GM18507 (cell line): ENCODE measurements at places on chromosomes 13 and 19.

GRCh38 chr13:19766591-19766990 is 16.2 kb downstream of the PSPC1 start:
- DNase-seq = no peak

DNA sequence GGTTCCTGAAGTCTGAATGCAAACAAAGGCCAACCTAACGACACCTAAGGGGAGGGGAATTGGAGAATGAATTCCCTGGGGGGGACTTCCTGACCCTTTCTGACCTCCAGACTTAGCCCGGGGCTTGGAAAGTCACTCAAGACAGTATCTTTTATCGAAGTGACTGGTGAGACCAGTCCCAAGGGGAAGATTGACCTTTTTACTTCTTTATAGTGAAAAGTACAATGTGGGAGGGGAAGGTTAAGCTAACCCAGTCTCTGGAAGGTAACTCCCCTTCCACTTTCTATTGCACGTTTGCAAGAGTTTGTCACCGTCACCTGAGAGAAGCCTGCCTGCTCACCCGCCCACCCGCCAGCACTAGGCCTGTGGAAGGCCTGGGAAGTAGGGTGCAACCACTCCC is 111.9 kb downstream of the EFNB2 start:
- DNase-seq = no peak

- no peak for DNase-seq
Observed at GRCh38 chr13:99056381-99057014, 78.6 kb upstream of the DOCK9 start.

DNA sequence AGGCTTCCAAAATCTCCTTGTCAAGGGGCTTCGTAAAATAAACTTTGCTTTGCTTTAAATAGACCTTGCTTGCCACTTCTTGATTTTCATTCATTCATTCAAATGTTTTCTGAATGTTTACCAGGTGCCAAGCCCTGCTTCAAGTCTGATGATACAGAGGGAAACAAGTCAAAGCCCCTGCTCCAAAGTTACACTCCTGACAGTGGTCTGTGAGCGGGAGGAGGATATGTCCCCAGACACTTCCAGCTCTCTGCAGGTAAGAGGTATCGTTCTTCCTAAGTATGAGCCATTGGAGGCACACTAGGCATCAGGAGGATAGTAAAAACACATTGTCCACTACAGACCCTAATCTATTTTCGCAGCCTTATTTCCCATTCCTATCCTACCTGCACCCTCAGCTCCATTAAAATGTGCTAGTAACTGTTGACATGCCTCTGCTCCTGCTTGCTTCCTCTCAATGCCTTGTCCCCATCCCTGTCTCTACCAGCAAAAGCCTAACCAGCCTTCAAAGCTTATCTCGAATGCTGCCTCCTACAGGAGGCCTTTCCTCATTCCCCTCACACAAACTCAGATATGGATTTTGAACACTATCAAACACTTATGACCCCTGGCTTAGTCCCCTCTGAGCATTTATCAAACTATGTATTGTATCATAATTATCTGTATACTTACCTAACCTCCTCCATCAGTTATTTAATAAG is 6.2 kb upstream of the WBP4 start:
- DNase-seq = no peak

- DNase-seq = no peak
Observed at GRCh38 chr13:52385870-52386269, 20.1 kb downstream of the THSD1 start.
